Stimulated activated CD4-positive, alpha-beta T cell treated with anti-CD3 and anti-CD28 coated beads, Interleukin-2, amount 100 ng/mL, for 24 hours (primary cell): ENCODE measurements at places on chromosomes 6 and 20.

DNA sequence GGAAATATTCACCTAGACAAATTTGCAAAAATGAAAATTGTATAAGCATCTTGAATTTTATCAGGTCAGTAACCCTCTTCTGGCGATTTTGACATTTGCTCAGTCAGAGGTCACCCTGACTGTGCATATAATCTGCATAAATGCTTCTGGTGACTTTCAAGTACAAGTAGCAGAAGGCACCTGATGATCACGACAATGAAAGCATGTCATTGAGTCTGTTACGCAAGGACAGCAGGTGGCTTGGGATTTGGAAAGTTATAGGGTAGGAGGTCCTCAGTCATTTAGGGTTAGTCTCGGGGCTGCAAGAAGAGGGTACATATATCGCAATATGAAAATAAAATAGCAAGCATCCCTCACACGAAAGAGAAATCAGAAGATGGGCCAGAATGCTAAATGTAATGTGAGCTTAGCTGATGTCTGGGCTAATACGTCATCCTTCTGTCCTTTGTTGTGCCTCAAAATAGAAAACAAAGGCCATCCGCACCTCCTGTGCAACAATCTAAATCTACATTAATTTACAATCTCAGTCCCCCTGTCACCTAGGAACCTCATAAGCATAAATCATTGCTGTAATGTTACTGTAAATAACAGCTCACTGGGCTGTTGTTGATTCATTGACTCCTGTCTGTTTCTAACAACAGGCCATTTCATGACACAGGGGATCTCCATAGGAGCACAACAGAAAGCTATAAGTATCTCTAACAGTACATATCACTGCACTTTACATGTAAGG is 155.2 kb upstream of the RSPO3 start:
- DNase-seq: no peak

GRCh38 chr6:760982-761955 is 68.3 kb upstream of the EXOC2 start:
- no peak for DNase-seq

DNA sequence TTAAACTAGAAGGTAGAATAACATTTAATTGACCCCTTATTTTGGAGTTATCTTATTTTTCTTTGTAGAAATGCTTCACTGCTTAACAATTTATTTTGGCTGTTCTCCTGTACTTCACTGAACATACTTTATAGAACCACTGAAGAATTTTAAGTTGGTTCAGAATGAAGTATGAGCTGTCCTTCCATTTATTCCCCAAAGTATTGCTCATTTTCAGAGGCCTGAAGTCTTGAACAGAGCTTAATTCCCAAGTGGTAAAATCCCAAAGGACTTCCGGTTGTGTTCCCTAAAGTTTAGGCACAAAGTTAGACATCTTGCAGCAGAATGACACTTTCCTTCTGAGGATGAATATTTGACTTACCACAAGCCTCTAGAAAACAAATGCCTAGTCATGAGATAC is 233.3 kb downstream of the TINAG start:
- DNase-seq: no peak

- peak; percentile 30 for DNase-seq
These were observed 5.8 kb downstream of the C6orf132 start for GRCh38 chr6:42136508-42137193.

- no peak for DNase-seq
These were observed 2.0 kb upstream of the MICA start for GRCh38 chr6:31401403-31401802.

DNA sequence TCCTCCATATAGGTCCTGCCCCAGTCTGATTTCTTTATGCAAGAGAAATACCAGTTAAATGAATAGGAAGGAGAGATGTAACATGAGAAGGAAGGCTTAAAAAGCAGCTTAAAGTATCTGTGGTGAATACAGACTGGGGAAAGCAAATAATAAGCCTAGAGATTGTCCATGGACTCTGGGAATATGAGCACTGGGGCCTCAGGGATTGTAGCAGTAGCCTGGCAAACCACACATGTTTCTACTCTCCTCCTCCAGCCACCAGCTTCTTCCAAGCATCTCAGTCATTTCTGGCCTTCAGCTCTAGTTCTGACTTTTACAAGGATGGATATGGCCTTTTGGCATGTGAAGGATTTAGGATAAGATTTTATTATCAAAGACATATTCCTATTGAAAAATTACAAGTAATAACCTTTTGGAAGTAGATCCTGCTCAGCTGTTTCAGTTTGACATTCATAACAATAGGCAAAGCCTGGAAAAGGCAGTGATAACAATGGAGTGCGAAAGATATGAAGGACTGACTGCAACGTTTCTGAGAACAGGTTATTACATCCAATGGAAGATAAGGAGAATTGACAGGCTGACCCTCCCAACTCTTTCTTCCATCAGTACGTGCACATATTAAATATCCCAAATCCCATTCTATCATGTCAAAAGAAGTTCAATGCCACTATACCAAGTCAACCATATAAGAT is 41.6 kb downstream of the CYP39A1 start:
- no peak for DNase-seq

- DNase-seq: peak; percentile 20
These were observed 65.2 kb downstream of the CDS2 start for GRCh38 chr20:5191829-5192569.

DNA sequence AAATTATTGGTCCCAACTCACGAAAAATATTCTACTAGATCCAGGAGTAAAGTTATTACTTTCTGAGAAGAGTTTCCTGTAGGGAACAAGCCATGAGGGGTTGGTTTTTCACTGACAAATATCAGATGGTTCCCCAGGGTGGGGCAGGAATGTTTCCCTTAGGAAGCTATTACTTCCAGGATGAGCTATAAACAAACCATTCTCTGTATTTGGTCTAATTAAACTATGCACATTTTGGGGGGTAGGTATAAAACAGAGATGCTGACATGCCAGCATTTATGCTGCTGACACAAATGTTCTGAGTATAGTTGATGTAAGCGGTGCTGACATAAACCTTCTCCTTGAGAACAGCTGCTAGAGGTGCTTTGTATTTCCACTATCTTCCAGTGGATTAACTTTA is 54.2 kb downstream of the OGFRL1 start:
- no peak for DNase-seq

- peak; percentile 62 for DNase-seq
These were observed 551 bp downstream of the SYNCRIP start for GRCh38 chr6:85641897-85642773.

DNA sequence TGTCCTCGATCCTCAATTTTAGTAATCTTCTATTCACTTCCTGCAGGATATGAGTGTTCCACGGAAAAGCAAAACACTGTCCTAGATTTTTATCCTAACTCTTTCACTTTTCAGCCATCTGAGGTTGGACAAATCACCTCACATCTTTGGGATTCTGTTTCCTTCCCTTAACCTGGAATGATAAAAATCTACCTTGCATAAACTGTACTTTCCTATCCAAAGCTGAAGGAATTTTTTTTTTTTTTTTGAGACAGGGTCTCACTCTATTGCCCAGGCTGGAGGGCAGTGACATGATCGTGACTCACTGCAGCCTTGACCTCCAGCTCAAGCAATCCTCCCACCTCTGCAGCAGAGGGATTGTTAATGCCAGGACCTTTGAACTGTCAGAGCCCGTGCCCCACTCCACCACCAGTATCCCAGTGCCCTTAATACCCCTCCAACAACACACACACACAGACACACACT is 20.5 kb downstream of the CAPN11 start:
- DNase-seq: no peak

- DNase-seq: no peak
These were observed 18.4 kb downstream of the SLC22A23 start for GRCh38 chr6:3438190-3439167.

DNA sequence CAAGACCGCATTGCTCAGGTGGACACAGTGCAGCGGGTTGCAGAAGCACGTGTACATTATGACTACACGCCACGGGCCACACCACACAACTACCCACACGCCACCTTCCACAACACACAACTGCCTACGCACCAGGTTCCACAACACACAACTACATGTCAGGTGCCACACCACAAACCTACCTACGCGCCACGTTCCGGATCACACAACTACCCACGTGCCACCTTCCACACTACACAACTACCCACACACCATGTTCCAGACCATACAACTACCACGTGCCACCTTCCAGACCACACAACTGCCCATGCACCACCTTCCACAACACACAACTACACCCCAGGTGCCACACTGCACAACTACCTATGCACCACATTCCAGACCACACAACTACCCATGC is 20.5 kb downstream of the THBS2 start:
- DNase-seq: no peak

GRCh38 chr6:45494416-45495135 is 116.8 kb upstream of the SUPT3H start:
- DNase-seq: no peak

GRCh38 chr6:78749326-78749725 is 118.0 kb upstream of the IRAK1BP1 start:
- DNase-seq: no peak

- no peak for DNase-seq
These were observed 237.5 kb downstream of the CDC5L start for GRCh38 chr6:44624936-44625573.

DNA sequence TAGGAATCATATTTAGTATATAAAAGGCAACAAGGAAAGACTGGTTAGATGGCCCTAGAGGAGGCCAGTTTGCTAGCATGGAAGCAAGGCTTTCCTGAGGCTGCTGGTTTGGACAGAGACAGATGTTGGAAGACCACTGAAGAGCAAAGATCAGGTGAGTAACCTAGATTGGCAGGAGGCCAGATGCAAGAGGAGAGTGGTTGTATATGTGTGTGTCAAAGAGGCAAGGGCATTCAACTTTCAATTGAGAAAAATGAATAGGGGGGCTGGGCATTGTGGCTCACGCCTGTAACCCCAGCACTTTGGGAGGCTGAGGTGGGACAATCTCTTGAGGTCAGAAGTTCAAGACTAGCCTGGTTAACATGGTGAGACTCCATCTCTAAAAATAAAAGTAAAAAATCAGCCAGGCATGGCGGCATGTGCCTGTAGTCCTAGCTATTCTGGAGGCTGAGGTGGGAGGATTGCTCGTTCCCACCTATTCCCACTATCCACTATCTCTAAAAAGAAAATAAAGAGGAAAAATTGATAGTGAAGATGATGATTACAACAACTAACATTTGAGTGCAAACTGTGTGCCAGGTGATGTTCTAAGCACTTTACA is 79.8 kb downstream of the PRDM1 start:
- no peak for DNase-seq

GRCh38 chr20:51305316-51306052 is 237.0 kb downstream of the NFATC2 start:
- no peak for DNase-seq

DNA sequence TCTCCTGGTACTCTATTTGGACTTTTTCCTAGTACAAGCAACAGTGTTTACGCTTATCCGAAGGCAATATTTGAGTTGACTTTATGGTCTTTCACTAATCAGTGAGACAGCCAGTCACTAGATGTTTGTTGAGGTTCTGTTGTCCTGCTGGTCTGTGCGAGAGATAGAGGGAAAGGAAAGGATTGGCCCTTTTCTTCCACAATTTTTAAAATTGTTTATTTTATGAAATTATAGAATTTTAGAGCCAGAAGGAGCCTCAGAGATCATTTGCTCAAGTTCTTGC is 44.4 kb downstream of the MAP3K4 start:
- no peak for DNase-seq

- no peak for DNase-seq
These were observed 52.0 kb upstream of the THEMIS start for GRCh38 chr6:127952831-127953230.

DNA sequence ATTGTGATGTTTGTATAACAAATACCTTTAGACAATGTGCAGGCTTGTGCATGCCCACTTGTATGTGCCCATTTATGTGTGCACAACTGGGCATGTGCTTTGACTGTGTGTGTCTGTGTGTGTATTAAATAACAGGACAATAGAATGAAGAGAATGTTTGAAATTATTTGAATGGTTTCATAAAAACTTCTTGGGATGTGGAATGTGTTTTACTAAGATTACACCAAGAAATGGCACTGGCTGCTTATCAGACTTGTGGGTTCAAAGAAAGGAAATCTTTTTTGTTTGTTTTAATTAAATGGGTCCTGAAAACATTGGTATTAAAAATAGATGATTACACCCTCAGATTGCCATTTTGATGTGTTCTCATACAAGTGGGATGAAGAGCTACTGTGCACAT is 191.6 kb upstream of the CCN2 start:
- DNase-seq: no peak
